Activated CD4-positive, CD25-positive, alpha-beta regulatory T cell treated with anti-CD3 and anti-CD28 coated beads, Interleukin-2, amount 50 U/mL, for 72 hours (primary cell): ENCODE measurements at places on chromosomes 4 and X.

GRCh38 chr4:11293866-11294265, 134.8 kb downstream of the HS3ST1 start:
- no peak for DNase-seq

DNA sequence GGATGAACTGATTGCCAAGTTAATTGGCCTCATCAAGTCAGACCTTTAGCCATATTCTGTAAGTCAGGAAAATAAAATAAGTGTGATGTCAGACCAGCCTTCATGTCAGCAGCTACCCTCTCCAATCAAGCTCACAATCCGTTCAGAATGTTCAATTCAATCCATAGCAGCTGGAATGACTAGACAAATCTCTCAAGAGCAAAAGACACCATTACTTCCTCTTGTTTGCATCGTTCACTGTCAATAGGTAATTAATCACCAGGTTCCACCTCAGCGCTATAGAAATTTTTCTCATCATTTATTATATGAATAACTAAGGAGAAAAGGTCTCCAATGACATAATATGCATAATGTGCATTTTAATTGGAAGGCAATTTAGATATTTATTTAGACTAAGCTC, 321.0 kb upstream of the GRIA3 start:
- no peak for DNase-seq

- DNase-seq, result no peak
Measured at GRCh38 chrX:63764946-63765345, 20.1 kb downstream of the ARHGEF9 start.

GRCh38 chrX:40145923-40146261, 48.1 kb upstream of the BCOR start:
- no peak for DNase-seq

GRCh38 chrX:47145395-47146120, 537 bp downstream of the RBM10 start:
- DNase-seq, result no peak

- DNase-seq, result no peak
Measured at GRCh38 chrX:39012621-39013111, 211.4 kb downstream of the MID1IP1 start.

DNA sequence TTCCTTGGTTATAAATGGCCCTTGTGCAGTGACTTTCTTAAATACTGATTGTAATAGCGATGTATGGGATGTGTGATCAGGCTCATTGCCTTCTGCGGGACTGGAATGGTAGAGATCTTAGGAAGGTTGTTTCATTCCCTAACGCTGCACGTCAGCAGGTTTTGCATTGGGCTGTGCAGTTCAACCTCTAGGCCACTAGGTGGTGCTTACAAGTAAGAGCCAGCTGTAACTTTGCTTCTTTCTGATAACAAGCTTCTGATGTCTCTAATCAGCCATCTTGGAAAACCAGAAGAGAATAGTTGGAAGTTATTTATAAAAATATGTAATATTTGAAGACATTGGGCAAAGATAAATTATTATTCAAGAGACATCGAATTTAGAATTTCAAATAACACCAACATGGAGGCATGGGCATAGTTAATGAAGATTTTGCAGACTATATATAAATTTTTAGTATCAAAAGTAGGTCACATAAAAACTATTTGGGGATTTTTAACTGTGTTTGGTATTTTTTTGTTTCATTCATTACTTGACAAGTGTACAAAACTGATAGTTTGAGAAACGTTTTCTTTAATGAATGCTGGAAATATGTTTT, 339.7 kb upstream of the PCDH7 start:
- DNase-seq, result no peak

- DNase-seq, result no peak
Measured at GRCh38 chr4:138686106-138686835, 329.3 kb upstream of the NOCT start.

DNA sequence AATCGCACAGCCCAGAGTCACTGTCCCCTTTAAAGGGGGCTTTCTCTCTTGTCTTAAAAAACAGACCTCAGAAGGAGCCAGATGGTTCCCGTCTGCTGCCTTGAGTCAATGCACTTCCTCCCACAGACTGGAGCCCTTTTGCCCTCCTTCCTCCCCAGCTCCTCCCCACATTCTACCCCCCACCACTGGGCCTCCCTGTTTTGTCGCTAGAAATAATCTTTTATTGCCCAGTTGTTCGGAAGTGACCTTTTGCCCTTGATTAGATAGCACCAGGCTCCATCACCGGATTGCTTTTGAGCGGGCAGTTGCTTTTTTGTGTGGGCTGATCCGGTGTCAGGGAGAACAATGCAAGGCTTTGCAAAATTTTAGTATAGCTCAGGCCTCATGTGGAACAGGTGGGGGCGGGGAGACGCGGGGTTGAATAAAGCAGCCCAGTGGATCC, 47.7 kb downstream of the SPRY1 start:
- DNase-seq, result no peak

DNA sequence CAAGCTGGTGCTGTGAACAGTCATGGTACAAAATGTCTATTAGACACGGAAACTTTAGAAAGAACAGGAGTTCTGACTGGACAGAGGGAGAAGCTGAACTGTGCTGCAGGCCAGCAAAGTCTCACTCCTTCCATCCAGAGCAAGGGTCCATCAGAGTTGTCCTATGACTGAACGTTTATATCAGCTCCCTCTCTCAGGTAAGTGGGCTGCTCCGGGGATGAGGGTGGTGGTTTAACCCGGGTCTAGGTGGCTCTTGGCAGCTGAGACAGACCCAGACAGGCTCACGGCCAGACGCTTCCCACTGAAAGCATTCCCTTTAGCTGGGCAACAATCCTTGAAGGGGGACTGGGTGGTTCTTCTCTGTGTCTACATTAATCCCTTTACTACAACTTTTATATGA, 385.0 kb upstream of the SMIM31 start:
- no peak for DNase-seq

GRCh38 chrX:12439416-12439815, 301.1 kb downstream of the FRMPD4 start:
- DNase-seq, result no peak

- DNase-seq, result no peak
Measured at GRCh38 chr4:138438608-138439007, 196.5 kb upstream of the SLC7A11 start.

- no peak for DNase-seq
Measured at GRCh38 chr4:31175242-31175910, 455.2 kb downstream of the PCDH7 start.

GRCh38 chr4:66964467-66964866, 580.8 kb downstream of the CENPC start:
- no peak for DNase-seq
